ENCODE measurements at places on chromosomes 4 and X. TPM values are rescaled to one million over a fixed set of nuclear protein-coding genes. Genes with fewer than 3 reads are reported as not detected.
A peak's percentile ranks its signal among the peaks of the same experiment; 100 is the strongest.

GRCh38 chr4:10098780-10099160 lies 17.8 kb downstream of the WDR1 start:
- H3K27ac ChIP-seq: peak overlapping the region; percentile 99
- peak overlapping the region; percentile 33 for H3K4me3 ChIP-seq
- no peaks in the 10 kb centered on the region for H3K27me3 ChIP-seq
- H3K4me1 ChIP-seq: peaks cover 99% of the 10 kb centered on the region

DNA sequence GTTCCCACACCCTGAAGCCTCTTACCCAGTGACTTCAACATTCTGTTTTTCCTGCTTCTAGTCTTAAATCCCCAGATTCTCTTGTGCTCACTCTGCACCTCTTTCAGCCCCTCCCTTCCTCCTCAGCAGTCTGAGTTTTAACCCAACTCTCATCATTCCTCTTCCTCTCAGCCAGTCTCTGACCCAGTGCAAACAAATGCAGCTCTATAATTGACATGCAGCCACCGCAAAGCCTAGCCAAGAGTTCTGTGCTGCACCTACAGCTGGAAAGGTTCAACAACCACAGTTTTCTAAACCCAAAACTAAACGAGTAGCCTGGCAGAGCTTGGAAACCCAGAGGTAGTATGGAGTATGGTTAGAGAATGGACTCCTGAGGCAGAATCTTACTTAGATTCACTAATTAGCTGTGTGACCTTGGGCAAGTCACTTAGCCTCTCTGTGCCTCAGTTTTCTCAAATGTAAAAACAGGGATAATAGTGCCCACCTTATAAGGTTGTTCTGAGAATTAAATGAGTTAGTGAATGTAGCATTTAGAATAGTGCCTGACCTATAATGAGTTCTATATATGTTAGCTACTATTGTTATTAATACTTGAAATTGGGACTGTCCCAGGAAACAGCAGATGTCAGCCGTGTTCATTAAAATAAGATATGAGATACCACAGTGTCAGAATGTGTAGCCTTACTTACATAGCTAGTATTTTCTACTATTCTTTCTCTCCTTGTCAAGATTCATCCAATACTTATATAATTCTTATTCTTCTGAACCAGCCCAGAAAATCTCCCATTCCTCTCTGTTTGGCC lies 3.5 kb downstream of the TMEM154 start:
- H3K27ac ChIP-seq: peak overlapping the region; percentile 38
- DNase-seq: no peak
- peaks cover 15% of the 10 kb centered on the region for H3K36me3 ChIP-seq
- no peaks in the 10 kb centered on the region for H3K27me3 ChIP-seq

The HTN3 gene
- total RNA-seq: not detected

GRCh38 chrX:2614911-2615310 lies 76.2 kb upstream of the CD99 start:
- H3K4me3 ChIP-seq: peak overlapping the region; percentile 47
- H3K27ac ChIP-seq: peak overlapping the region; percentile 52
- peaks cover 42% of the 10 kb centered on the region for H3K4me1 ChIP-seq

DNA sequence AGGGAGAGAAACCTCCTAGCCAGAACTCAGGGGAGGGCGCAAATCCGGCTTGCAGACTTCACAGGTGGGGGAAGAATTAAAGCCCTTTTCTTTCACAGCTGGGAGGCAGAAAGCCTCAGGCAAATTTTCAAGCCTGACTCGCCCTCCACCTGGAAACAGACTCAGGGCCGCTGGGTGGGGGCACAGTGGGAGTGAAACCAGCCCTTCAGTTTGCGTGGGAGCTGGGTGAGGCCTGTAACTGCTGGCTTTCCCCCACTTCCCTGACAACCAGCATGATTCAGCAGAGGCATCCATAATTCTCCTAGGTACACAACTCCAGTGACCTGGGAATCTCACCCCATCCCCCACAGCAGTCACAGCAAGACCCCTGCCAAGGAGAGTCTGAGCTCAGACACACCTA lies 206.9 kb upstream of the INTU start:
- H3K36me3 ChIP-seq: no peaks in the 10 kb centered on the region
- H3K27ac ChIP-seq: no peak overlapping the region
- no peak for DNase-seq
- no peak overlapping the region for H3K4me3 ChIP-seq
- no peaks in the 10 kb centered on the region for H3K27me3 ChIP-seq

The CASK gene
- total RNA-seq: 17.4 TPM

- H3K4me3 ChIP-seq: no peak overlapping the region
- H3K36me3 ChIP-seq: no peaks in the 10 kb centered on the region
- peaks cover 5% of the 10 kb centered on the region for H3K4me1 ChIP-seq
- no peak for DNase-seq
- no peak overlapping the region for H3K27ac ChIP-seq
- H3K27me3 ChIP-seq: peaks cover 32% of the 10 kb centered on the region
Measured at GRCh38 chr4:4388836-4389575, 2.1 kb downstream of the NSG1 start.

DNA sequence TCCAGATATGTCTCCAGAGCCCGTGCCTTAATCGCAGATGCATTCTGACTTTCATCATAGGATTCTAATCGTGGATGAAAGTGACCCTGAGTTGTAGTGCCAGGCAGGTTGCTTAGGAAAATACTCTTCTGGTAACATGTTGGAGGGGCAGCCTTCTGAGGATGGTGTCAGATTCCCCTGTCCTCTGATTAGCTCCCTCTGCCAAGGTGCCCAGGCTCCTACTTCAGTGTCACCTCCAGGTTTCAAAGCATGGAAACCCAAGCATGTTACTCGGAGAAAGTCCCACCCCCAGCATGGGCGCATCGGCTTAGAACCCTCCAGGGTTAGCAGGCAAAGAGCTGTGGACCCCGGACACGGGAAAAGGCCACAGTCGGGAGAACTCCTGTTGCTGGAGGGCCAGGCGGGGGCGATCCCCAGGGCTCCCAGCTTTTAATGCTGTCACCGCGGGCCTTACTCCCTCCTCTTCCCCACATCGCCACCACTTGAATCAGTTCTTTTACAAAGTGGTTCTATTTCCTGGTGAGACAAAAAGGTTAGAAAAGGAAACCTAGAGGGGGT lies 44.5 kb downstream of the TRIM2 start:
- no peak for DNase-seq
- peaks cover 23% of the 10 kb centered on the region for H3K4me1 ChIP-seq
- H3K4me3 ChIP-seq: peak overlapping the region; percentile 86
- no peak overlapping the region for H3K27ac ChIP-seq
- H3K36me3 ChIP-seq: no peaks in the 10 kb centered on the region

GRCh38 chr4:153987291-153987690 lies 198.4 kb upstream of the SFRP2 start:
- H3K36me3 ChIP-seq: no peaks in the 10 kb centered on the region
- no peaks in the 10 kb centered on the region for H3K4me1 ChIP-seq
- H3K27ac ChIP-seq: no peak overlapping the region

The HMGB2 gene
- total RNA-seq: 292 TPM

GRCh38 chr4:145195167-145195952 lies 15.0 kb upstream of the OTUD4 start:
- H3K4me1 ChIP-seq: no peaks in the 10 kb centered on the region
- H3K4me3 ChIP-seq: no peak overlapping the region
- DNase-seq: no peak
- no peaks in the 10 kb centered on the region for H3K36me3 ChIP-seq

DNA sequence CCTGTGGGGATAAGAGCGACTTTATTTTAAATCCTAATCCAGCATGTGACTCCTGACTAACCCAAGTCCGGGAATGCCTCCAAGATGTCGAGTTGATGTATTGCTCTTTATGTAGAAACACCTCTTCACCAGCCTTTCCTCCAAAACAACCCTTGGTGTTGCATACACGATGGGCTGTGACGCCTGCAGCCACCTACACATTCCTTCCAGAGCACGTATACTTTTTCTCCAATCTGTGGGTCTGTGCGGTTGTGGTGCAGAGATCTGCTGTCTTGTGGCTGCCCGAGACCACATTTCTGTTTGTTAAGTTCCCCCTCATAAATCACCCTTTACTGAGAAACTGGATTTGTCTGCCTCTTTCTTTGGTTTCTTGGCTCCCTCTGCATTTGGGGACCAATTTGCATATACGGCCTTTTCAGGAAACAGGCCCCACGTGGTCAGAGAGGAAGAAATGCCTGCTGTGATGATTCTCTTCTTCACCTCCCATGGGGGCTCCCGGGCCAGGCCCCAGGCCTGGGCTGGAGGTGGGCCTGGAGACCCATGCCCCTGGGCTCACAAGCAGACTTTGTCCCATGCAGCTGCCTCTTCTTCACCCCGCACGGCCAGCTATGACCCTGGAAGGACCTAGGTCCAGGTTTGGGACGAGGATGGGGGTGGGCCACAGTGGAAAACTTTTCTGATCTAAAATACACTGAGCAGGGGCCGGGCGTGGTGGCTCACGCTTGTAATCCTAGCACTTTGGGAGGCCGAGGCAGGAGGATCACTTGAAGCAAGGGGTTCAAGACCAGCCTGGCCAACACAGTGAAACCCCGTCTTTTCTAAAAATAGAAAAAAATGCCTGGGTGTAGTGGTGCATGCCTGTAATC lies 21.4 kb upstream of the AFAP1 start:
- H3K36me3 ChIP-seq: peaks cover 4% of the 10 kb centered on the region
- H3K4me3 ChIP-seq: peak overlapping the region; percentile 3
- H3K4me1 ChIP-seq: peaks cover 66% of the 10 kb centered on the region
- H3K27me3 ChIP-seq: peaks cover 4% of the 10 kb centered on the region
- peak; percentile 70 for DNase-seq
- peak overlapping the region; percentile 73 for H3K27ac ChIP-seq

The LUZP4 gene
- not detected for total RNA-seq

DNA sequence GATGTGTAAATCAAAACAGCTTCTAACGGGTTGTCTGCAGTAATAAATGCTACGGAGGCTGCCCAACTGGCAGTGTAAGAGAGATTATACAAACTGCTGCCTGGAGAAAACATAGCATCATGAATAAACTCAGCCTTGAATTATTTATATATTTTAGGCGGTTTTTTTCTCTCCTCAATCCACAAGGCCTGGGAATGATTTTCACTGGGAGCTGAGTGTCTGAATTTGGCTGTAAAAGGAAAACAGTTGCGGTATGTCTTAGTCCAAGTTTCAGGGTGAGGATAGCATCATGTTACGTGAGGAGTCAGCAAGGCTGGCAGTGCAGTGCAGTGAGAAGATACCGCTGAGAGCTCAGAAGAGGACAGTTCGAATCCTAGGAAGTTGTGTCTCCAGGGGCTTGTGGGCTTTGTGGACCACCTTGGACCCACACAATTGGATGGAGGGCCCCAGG lies 291.5 kb upstream of the BOD1L1 start:
- H3K27ac ChIP-seq: no peak overlapping the region
- no peak overlapping the region for H3K4me3 ChIP-seq
- H3K27me3 ChIP-seq: no peaks in the 10 kb centered on the region
- H3K36me3 ChIP-seq: no peaks in the 10 kb centered on the region
- H3K4me1 ChIP-seq: no peaks in the 10 kb centered on the region

The BEX1 gene
- not detected for total RNA-seq

The HSFX4 gene
- total RNA-seq: not detected

The IBSP gene
- not detected for total RNA-seq

DNA sequence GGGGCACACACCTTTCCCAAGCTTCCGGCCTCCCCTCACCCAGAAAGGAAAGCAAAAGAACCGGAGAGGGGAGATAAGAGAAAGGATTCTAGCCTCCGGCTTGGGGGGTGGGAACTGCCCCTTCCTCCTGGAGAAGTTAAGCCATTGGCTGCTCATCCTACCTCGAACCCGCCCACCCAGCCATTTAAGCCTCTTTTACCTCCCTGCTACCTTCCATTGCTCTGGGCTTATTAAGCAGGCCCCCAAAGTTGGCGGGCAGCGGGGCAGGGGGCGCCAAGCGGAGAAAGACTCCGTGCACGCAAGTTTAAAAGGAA lies 2.3 kb downstream of the MAML3 start:
- peaks cover 3% of the 10 kb centered on the region for H3K36me3 ChIP-seq
- H3K4me3 ChIP-seq: peak overlapping the region; percentile 86
- peaks cover 48% of the 10 kb centered on the region for H3K4me1 ChIP-seq
- peaks cover 69% of the 10 kb centered on the region for H3K27me3 ChIP-seq

- no peak overlapping the region for H3K27ac ChIP-seq
- no peak for DNase-seq
- peaks cover 11% of the 10 kb centered on the region for H3K27me3 ChIP-seq
- no peaks in the 10 kb centered on the region for H3K36me3 ChIP-seq
Measured at GRCh38 chrX:48776818-48777439, 9.5 kb upstream of the GATA1 start.
